IMR-90 (cell line): ENCODE measurements at places on chromosomes 3 and 15. TPM values are rescaled to one million over a fixed set of nuclear protein-coding genes. Genes with fewer than 3 reads are reported as not detected.

The C3orf52 gene
- polyA plus RNA-seq, result 6.4 and 7.5 TPM in 2 replicates

DNA sequence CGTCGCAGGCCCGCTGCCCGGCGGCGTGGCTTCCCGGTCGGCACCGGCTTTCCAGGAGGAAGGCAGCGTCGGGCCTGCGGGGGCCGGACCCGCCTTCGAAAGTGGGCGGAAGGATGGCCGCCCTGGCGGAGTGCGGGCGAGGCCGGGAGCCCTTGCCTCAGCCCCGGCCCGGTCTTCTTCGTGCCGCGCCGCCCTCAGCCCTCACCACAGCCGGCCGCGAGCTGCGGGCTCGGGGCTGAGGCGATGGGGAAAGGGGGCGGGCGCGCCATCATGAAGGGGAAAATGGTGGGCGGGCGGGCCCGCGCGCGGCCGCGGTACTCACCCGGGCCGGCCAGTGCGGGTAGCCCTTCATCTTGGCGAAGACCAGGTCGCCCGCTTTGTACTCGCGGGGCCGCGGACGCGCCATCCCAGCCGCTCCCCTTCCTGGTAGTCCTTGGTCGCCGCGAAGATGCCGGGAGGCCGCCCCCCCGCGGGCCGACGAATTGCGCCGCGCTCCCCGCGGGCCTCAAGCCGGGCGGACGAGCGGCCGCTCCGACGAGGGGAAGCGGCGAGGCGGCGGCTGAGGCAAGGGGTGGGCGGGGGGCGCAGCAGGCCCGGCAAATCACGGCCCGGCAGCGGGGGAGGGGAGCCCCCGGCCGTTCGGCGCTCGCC, 489 bp downstream of the HDGFL3 start:
- no peak for DNase-seq

DNA sequence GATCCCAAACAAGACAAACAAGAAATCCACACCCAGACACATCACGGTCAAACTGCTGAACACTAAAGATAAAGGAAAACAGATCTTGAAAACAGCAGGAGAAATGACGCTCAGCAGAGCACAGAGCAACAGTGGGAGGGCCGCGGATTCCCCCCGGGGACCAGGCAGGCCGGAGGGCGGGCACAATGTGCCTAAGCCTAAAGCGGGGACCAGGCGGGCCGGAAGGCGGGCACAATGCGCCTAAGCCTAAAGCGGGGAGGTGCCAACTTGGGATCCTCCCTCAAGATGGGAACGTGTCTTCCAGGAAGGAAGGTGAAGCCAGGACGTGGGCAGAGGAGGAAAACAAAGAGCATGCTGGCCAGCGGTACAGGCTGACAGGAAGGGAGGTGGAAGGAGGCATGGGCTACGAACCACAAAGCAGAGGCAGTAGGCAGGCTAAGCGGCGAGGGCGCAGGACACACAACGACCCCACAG, 31.1 kb downstream of the CYFIP1 start:
- peak; percentile 24 for DNase-seq

DNA sequence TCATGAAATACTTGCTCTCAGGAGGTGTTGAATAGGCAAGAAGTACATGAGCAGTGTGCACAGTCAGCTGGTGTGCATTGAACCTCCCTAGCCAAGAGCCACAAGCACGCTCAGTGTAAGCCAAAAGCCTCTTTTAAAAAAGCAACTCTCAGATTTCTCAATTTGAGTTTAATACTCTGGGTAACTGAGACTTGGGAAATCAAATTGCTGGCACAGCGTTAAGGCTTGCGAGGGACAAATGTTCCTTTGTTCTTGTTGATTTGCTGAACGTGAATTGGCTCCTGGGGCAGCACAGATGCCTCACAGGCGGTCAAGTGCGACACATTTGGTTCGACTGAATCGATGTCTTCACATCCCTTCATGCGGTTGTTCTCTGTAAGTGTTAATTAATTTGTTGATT, at the start of gene FAM240A:
Gene FAM240A (plus strand): TSS at position 202 of the 400 bp plus-strand sequence. CDS start 159 bp downstream, at position 361.
- DNase-seq, result no peak

- DNase-seq, result no peak
Measured at GRCh38 chr15:40927873-40928806, 1.0 kb upstream of the DLL4 start.

- no peak for DNase-seq
Measured at GRCh38 chr3:162704238-162704637, 1207.6 kb downstream of the OTOL1 start.

- DNase-seq, result no peak
Measured at GRCh38 chr3:101675709-101676215, 1.2 kb downstream of the ZBTB11 start.

The ECT2 gene
- polyA plus RNA-seq, result 14.3 and 18.1 TPM in 2 replicates

DNA sequence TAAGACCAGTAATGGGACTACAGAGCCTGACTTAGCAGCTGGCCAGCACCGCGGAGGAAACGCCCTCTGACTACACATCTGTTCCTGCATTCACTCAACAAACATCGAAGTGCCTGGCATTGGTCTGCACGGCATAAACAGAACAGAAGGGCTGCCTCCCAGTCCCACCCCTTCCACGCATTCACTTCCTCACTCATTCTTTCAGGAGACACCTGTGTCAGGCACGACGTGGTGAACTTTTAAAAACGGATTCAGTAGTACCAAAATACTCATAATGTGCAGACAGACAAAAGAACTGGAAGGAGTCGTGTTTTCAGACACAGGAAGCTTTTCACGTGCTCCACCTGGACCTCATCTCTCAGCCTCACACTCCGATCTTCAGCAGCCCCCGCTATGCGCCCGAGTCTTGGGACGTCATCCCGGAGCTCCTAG, 123.3 kb downstream of the XXYLT1 start:
- peak; percentile 62 for DNase-seq

GRCh38 chr3:190699776-190700175, 162.7 kb downstream of the GMNC start:
- DNase-seq, result no peak

GRCh38 chr15:52010633-52011595, 8.1 kb upstream of the MAPK6 start:
- DNase-seq, result peak; percentile 97

The CYP8B1 gene
- polyA plus RNA-seq, result not detected in 2 replicates

The FBXW12 gene
- polyA plus RNA-seq, result not detected in 2 replicates

DNA sequence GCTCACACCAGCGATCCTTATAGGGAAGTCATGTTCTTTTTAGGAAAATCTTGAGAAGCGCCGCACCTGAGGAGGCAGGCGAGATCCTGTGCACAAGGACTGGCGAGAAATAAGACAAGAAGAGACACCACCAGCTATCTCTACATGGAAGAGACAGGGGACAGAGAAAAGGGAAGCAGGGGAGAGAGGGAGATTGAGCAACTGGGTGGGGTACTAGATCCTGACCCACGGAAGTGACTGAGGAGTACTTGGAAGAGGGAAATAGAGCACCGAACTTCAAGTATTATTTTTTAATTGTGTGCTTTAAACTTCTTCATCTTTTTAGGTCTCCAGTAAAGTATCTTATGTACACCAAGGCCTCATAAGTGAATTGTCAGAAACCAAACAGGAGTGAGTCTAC, 742.0 kb upstream of the LMCD1 start:
- DNase-seq, result no peak

The CCR9 gene
- polyA plus RNA-seq, result not detected in 2 replicates

DNA sequence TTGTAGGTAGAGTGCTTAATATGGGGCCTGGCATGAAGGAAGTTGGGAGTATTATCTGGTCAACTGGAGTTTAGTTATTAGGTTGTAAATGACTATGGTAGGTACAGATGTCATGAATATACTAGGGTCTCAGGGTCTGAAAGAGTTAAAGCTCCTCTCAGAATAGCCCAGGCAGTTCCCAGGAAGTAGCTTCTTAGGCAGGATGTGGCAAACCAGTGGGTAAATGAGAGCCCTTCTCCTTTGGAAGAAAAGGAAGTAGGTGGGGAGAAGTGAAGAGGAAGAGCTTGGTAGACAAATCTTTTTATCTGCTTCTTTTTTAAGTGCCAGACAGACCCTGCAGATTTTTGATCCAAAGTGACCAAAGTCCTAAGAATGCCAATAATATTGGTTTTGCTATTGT, 24.5 kb downstream of the MAP2K1 start:
- DNase-seq, result no peak

DNA sequence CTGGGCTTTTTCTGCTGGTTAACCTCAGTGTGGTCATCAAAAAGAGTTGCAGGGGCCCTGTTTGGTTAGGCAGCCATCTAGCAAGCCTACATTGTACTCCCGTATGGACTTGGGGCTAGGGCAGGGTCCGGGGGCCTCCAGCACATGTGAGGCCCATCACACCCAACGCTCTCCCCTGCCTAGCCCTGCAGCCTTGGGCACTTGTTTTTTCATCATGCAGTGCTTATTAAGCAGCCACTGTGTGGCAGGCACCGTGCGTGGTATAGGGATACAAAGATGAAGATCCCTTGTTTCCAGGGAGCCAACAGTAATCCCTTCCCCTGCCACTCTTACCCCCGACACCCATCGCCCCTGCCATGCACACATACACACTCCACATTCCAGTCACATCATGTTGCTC, 14.2 kb downstream of the MRAS start:
- DNase-seq, result no peak

GRCh38 chr3:156688632-156689452, 14.5 kb downstream of the TIPARP start:
- DNase-seq, result no peak

DNA sequence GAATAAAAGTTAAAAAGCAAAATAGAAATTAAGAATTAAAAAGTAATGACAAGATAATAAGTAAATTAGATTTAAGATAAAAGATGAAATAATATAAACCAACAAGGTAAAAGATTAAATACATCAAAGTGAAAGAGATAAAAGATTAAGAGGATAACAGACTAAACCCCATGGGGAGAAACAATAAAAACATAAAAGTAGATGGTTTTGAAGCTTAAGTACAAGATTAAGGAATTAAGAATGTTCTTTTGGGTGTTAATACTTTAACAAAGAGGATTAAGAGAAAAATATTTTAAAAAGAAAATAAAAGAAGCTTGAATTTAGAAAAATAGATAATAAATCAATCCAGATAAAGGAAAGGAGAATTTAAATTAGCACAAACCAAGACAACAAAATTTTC, 85.4 kb downstream of the SQOR start:
- DNase-seq, result no peak

- DNase-seq, result no peak
Measured at GRCh38 chr15:84888639-84889038, 4.2 kb downstream of the SLC28A1 start.

The EPHA6 gene
- not detected in 2 replicates for polyA plus RNA-seq

The KCNAB1 gene
- polyA plus RNA-seq, result 0.07 and 0.13 TPM in 2 replicates

DNA sequence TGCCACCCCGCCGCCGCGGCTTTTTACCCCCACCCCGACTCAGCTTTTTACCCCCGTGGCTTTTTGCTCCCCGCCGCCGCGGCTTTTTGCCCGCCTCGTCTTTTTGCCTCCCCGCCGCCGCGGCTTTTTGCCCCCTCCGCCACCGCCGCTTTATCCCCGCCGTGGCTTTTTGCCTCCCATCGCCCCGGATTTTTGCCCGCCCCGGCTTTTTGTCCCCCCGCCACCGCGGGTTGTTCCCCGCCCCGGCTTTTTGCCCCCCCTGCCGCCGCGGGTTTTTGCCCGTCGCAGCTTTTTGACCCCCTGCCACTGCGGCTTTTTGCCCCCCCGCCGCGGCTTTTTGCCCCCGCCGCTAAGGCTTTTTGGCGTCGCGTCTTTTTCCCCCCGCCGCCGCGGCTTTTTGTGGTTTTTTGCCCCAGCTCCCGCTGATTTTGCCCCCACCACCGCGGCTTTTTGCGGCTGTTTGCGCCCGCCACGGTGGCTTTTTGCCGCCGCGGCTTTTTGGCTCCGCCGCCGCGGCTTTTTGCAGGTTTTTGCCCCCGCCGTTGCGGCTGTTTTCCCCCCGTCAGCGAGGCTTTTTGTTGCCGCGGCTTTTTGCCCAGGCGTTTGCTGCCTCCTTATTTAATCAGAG, 597.2 kb downstream of the GOLGA6L6 start:
- no peak for DNase-seq

- no peak for DNase-seq
Measured at GRCh38 chr3:157906627-157907026, 199.6 kb downstream of the SHOX2 start.

The CCDC13 gene
- 0.19 TPM in 2 replicates for polyA plus RNA-seq

DNA sequence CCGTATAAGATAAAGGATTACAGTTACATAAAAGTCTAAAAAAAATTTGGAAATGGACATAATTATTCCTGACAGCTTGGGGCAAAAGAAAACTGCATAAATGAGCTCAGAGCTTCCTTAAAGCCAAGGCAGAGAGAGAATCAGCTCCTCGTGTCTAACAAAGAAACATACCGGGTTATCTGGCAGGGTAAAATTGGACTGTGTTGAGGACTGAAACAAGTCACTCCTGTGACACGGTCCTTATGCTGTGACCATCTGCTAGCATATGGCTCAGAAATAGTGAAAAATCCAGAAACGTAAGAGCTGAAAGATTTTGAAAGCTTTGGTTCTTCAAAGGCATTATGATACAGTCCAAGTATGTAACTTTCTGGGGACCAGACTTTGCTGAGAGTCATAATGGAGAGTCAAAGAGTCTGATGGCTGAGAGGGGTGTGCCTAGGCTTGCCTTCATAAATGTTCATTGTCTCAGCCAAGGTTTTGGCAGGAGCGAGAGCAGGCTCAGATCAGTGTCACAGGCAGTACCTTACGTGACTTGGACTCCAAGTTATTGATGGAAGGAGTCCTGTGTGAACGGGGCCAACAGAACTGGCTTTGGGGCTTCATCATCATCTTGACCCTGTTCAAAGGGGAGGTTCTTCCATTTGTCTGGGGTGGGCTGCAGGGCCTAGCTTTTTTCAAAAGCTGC, 12.5 kb downstream of the MAP6D1 start:
- DNase-seq, result no peak

DNA sequence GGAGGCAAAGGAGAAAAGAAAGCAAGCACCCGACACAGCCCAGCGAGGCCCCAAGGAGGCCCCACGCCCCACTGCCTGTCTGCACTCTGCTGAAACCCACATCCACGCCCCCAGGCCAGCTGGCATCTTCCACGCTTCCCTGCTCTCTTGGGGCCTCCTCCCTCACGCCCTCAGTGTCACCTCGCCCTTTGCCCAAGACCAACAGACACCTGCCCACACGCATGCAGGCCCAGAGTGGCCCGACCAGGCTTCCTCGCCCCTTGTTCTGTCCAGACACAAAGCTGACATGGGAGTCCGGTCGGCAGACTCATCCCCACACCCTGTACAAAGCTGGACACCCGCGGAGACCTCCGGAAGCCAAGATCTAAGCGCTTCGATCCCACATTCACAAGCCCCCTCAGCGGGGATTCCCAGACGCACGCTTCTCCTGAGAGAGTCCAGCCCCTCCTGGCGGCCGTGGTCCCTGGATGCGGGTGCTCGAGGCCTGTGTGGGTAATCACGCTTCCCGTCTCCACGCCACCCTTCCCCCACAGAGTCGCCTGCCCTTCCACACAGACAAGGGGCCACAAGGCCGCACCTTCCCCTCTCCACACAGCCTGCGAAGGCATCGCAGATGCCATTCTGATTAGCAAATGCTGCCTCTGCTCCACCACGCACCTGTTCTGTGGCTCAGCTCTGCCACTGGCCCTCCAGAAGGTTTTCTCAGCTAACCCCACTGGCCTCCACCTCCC, 176.6 kb downstream of the XXYLT1 start:
- no peak for DNase-seq
